Amniotic stem cell (primary cell): ENCODE measurements at places on chromosomes 5 and 9.

- no peak for DNase-seq
Measured at GRCh38 chr5:81242906-81243436, 9.8 kb downstream of the CKMT2 start.

- DNase-seq: no peak
Measured at GRCh38 chr5:160363660-160364395, 6.6 kb downstream of the C1QTNF2 start.

- no peak for DNase-seq
Measured at GRCh38 chr9:121185178-121185745, 16.4 kb downstream of the RAB14 start.

DNA sequence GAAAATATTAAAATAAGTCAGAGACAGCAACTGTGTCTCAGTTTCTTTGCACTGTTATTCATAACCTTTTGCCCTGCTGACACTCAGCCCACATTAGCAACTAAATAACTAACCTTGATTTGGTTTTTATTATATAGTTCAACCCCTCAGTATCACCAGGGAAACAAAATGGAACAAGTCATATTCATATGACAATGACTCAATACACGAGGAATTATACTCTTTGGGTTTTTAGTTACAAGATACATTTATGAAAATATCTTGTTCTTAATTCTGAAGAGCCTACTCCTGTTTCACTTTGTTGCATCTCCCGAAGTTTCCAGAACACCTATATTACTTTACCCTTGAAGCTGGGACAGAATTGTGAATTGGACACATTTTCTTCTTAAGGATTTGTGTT lies 845.4 kb downstream of the EFNA5 start:
- DNase-seq: no peak

GRCh38 chr5:30725073-30725472 lies 468.4 kb upstream of the CDH6 start:
- no peak for DNase-seq
